Activated T-cell treated with anti-CD3 and anti-CD28 coated beads for 48 hours (primary cell): ENCODE measurements at places on chromosomes 1 and 21.
A peak's percentile ranks its signal among the peaks of the same experiment; 100 is the strongest.

DNA sequence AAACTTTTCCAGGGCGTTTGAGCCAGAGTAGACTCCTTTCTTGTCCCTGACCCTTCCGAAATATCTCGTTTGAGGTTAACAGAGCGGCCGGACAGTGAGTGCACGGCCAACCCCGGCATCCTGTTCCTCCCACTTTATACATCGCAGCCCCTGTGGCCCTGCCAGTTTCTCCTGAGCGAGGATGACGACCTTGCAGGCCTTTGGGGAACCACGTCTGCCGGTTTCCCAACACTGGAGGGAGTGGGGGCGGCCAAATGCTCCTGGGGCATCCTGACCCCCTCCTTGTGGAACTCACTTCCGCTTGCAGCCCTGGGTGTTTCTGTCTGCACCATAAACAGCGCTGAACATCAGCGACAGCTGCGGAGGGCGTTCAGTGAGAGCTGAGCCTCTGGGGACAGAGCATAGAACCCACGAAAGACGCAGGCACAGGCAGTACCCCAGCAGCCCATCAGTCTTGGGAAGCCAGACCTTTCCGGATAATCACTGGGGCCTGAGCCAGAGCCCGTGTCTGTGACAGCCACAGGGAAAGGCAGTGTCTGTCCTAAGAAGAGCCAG, 4.8 kb upstream of the KCNAB2 start:
- DNase-seq: no peak

DNA sequence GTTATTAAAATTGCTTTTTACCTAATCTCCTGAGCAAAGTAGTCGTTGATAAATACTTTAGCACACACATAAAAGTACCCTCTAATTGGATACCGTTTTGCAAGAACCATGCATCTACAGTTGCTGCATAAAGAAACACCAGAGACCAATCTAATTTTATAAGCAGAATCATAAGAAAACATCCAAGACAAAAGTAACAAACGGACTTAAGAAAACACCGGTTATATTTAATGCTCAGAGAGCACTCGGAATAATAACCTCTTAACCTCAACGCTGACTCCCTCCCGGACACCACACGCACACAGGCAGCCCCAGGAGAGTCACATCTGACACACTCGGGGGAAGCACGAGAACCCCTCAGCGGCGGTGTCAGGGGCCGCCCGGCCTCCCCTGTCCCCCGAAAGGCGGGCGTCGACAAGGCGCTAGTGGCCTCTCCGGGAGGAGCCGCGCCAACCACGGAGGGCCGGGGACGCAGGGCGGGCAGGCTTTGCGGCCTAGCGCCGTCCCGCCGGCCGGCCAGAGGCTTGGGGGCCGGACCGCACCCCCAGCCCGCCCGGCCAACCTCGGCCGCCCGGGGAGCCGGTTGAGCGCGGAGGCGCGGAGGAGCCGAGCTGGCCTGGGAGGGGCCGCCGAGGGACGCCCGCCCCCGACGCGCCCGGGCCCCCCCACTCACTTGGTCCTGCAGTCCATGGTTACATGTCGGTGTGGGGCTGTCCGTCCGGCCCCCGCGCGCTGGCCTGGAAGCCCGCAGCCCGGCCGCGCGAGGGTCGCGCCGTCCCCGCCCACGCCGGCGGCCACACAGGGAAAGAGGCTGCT, 606 bp downstream of the DENND1B start:
- DNase-seq: peak; percentile 59

GRCh38 chr21:26107429-26107828, 63.1 kb downstream of the APP start:
- no peak for DNase-seq

DNA sequence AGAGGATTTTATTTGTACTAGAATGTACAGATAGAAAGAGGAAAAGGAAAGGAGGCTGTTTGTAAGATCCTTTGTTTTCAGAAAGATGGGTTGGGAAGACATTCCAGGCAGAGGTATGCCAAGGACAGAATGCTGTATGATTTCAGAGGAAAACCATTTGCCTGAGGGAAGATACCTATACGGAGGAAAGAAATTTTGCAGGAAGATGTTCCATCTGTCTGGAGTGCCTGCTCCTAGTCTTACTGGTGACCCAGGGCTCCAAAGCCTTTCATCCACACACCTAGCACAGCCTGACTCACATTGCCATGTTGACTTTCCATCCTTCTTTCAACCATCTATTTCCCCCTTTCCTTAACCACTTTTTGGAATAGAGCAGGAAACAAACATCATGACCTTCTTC, 18.2 kb downstream of the SAMD13 start:
- DNase-seq: no peak

DNA sequence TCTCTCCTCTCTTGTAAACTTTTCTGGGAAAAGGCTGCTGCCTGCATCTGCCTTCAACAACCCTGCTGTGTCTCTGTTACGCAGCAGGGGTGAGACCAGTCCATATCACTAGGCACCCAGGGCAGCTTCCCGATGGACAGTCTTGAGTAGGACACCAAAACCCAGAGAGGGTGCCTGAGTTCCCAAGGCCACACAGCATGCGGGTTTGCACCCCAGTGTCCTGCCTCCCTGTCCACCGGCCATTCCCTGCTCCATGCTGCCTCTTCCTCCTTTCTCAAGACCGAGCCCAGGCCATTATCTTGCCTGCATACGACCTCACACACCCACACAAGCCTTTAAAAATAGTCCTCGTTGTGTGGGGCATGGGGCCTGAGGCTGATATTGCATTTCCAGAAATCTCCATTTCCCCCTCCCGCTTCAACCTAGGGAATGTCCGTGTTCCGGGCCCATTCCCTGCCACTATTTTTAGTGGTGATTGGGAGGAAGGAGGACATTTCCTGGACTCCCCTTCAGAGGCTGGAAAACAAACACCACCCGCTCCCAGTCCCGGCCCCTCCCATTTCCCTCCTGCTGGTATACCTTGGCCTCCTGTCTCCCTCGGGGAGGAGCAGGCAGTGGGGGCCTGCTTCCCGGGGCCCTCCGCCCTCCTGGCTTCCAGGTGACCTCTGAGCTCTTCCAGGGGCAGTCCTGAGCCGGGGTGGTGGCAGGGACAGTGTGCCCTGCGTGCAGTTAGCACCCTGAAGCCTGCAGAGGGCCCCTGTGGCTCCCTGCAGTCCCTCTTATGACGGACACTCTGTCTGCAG, 132.4 kb upstream of the TMEM51 start:
- DNase-seq: no peak

DNA sequence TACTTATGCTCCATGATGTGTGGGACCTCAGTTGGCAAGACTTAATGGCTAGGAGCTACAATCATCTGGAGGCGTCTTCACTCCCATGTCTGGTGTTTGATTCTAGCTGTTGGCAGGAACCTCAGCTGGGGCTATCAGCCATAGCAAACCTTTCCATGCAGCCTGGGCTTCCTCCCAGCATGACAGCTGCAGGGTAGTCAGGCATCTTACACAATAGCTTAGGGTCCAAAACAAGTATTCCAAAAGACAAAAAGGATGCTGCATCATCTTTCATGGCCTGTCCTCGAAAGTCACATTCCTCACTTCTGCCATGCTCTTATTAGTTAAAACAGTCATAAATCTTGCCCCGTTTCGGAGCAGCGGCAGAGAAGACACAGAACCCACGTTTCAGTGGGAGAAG, 90.9 kb downstream of the LRRC8C start:
- no peak for DNase-seq

- DNase-seq: no peak
Observed at GRCh38 chr1:119632103-119632490, 16.0 kb downstream of the ZNF697 start.

GRCh38 chr21:16125274-16125673, 395.5 kb downstream of the USP25 start:
- no peak for DNase-seq

GRCh38 chr1:98053471-98054366, 132.9 kb upstream of the DPYD start:
- peak; percentile 63 for DNase-seq

DNA sequence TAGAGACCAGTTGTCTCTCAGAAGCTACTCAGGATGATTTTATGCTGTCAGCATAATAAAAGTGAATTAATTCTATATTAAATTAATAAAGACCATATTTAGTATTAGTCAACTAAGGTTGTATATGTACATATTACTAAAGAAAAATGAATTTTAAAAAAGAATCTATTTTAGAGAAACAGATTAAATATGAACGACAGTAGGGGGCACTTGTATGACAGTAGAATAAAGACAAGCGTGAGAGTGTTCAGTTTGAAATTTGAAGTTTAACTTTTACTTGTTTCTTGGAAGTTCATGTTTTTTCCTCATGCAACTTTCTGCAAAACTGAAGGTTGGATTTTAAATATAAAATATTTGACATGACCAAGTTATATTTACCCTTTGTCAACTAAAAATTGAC, 67.9 kb upstream of the MACF1 start:
- DNase-seq: no peak

DNA sequence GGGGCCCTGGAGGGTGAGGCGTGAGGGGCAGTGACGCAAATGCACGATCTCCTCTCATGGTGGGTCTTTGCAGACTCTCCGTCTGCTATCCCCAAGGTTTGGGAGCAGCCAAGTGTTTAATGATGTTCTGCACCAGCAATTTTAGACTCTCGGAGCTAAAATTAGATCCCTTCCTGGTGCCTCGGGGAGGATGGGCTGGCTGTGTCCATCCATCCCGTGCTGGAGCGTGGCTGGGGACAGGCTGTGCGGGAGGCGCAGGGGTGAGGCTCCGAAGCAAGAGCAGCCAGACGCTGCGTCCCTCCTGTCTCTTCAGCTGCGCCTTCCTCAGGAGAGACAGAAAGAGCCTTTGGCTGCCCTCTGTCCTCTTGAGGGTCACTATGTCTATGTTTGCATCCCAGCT, 387.6 kb downstream of the CAMTA1 start:
- no peak for DNase-seq

- DNase-seq: no peak
Observed at GRCh38 chr1:201791779-201792173, 37.2 kb upstream of the IPO9 start.

DNA sequence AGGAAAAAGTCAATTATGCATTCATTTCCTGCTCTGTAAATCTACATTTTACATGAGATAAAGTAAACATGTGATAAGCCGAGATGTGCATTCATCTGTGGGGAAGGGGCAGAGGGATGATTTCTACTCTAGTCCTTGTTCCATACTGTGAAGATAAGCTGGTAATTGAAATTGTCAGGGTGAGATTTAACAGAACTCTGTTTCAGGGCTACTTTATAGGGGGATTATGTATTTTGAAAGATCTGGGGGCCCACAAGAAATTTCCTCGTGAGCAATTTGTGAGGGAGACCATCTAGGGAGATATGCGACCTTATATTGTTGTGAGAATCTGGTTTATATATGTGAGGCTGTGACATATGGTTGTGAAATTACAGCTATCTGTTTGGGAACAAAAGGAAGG, 73.1 kb upstream of the KCNK1 start:
- DNase-seq: no peak

- DNase-seq: no peak
Observed at GRCh38 chr1:44294588-44295007, 60.5 kb downstream of the ERI3 start.

GRCh38 chr1:43321331-43321891, 16.2 kb upstream of the MPL start:
- DNase-seq: no peak

- no peak for DNase-seq
Observed at GRCh38 chr1:51690285-51690961, 73.5 kb downstream of the OSBPL9 start.

- DNase-seq: no peak
Observed at GRCh38 chr1:64745986-64746940, 1.4 kb downstream of the RAVER2 start.

- no peak for DNase-seq
Observed at GRCh38 chr21:29382030-29382654, 83.4 kb downstream of the BACH1 start.

DNA sequence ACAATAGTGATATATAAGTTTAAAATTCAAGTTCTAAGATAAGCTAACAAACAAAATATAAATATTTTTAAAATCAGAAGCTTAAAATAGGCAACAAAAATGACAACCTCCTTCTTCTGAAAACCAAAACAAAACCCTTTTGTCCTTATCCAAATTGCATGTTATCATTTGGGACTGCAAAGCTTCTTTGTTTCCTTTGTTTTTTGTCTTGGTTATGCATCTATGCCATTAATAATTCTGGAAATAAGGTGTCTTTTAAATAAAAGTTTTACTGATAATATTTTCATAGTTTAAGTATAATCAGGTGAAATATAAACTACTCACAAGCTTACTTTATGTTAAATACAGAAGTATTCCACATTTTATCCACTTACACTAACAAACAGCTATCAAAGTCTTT, 20.5 kb downstream of the ADSS2 start:
- no peak for DNase-seq

DNA sequence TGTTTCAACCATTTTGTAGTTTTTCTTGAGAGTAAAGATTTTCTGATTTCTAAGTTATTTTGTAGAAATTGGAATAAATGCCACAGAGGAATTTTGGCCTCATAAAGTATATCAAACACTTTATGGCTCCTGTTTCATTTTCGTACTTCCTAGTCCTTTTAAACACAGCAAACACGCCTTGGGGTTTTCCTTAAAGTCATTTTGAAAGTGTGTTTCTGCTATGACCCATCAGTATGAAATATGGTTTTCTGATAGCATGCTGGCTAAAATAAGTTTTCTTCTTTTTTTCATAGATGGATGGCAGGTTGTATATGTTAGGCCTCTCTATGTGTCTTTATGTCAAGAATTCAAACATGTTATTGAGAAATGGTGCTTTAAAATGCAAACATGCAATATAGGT, 940.1 kb upstream of the TMPRSS15 start:
- no peak for DNase-seq

GRCh38 chr1:50774759-50775351, 185.2 kb downstream of the FAF1 start:
- DNase-seq: no peak

- DNase-seq: no peak
Observed at GRCh38 chr21:31879911-31880310, 7.1 kb downstream of the HUNK start.

DNA sequence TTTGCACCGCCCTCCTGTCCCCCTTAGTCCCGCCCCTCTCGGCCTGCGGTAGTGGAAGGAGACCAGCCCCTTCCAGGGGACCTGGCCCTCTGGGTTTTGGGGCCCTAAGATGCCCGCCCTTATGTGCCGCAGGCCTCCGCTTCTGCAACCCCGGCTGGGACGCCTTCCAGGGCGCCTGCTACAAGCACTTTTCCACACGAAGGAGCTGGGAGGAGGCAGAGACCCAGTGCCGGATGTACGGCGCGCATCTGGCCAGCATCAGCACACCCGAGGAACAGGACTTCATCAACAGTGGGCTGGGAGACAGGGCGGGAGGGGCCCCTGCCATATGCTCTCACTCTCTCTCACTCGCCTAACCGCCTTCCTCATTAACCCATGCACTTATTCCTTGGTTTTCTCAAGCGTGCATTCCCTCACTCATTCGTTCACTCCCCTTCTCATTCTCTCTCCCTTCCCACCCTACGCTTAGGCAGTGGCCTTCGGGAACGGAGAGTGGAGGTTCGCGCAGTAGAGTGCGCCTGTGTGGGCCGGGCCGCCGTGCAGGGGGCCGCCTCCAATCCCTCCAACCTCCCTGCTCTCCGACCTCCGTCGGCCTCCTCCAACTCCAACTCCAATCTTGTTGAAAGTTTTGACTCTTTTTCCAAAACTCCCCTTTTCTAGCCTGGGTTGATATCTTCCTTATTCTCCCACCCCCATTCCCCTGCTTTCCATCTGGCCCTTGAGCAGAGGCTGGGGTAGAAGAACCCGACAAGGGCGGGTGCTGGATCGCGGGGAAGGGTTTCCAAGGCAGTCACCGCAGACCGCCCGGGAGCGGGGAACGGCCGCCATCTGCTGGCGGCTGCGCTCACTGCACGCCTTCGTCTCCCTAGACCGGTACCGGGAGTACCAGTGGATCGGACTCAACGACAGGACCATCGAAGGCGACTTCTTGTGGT, 15.2 kb downstream of the BCAN start:
- DNase-seq: peak; percentile 73

- no peak for DNase-seq
Observed at GRCh38 chr1:112828716-112829115, 113.6 kb upstream of the PPM1J start.
